ENCODE measurements at places on chromosomes 13 and 19.

DNA sequence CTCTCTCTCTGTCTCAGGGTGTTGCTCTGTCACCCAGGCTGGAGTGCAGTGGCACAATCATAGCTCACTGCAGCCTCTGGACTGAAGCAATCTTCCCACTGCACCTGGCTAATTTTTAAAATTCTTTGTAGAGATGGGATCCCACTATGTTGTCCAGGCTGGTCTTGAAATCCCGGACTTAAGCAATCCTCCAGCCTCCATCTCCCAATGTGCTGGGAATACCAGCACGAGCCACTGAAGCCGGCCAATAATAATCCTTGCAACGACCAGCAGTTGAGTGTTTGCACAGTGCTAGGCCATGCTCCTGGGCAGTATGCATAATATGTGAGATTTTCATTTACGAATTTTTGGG, 640 bp upstream of the EPOR start:
- DNase-seq, result no peak

DNA sequence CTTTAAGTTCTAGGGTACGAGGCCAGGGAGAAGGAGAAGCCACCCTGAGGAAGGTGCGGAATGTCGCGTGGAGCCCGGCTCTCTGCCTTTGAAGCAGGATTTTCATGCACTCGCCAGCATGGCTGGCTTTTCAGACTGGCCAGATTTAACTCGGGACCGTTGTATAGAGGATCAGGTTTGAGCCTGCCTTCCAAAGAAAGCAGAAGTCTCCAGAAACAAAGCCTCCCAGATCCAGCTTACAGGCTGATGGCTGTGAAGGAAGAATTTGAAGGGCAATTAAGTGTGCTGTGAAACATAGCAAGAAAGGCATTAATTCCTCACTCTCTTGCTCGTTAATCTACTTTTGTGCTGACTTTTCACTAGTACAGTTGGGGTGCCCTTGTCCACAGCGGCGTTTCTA, 140.2 kb downstream of the SOX1 start:
- DNase-seq, result no peak

- DNase-seq, result no peak
Observed at GRCh38 chr19:46528601-46529590, 33.2 kb upstream of the PNMA8B start.

DNA sequence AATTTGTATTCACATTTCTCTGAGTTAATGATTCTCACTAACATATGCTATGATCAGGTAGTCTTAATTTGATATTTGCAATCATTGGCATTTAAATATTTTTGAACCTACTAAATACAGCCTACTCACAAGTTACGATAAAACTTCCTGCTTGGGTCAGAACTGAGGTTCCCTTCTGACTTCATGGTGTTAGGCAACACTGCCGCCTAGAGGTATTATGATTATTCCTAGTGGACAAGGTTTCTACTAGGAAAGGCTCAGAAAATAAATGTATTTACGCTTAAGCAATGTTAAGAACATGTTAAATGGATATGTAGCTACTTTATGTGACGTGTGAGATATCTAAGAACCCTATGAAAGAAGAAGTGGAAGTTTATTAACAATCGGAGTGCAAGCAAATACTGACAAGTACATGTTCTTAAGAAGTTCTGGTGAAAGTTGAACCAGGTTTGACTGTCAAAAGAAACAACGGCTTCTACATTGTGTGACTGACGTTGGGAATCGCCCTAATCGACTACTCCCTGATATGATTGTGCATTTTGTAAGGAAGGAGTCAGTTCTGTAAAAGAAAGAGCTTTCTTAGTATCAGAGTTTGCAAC, 1395.8 kb downstream of the SLITRK5 start:
- DNase-seq, result peak; percentile 62

GRCh38 chr19:6587093-6587820, 3.7 kb downstream of the CD70 start:
- DNase-seq, result no peak

GRCh38 chr13:98512774-98513665, 63.9 kb downstream of the STK24 start:
- DNase-seq, result no peak

- DNase-seq, result no peak
Observed at GRCh38 chr19:16133818-16134217, 9.7 kb upstream of the HSH2D start.

DNA sequence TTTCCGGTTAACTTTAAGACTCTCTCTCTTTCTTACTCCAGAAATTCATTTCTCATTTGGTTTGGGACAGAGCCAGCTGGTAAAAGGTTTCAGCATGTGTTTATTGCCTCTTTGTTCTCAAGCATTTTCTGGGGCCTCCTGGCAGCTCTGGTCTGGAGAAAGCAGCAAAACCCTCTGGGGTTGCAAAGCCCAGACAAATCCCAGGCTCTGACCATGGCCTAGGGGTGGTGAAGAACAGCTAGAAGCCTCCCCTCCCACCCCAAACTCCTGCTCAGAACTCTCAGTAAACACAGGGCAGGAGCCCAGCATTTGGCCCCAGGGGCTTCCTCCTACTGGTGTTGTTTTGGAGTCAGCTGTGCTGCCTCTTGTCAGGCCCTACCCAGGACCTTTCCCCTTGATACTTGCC, 124.2 kb upstream of the SERP2 start:
- DNase-seq, result peak; percentile 70

- no peak for DNase-seq
Observed at GRCh38 chr19:17202249-17202648, 12.9 kb upstream of the USE1 start.

GRCh38 chr13:25971459-25972145, 80.2 kb downstream of the SHISA2 start:
- no peak for DNase-seq

GRCh38 chr13:72839831-72840426, 58.0 kb downstream of the PIBF1 start:
- DNase-seq, result peak; percentile 57

GRCh38 chr19:5880604-5881078, 10.3 kb upstream of the FUT5 start:
- peak; percentile 96 for DNase-seq

Data from mesenchymal stem cell (in vitro differentiated cells and primary cell).